ENCODE measurements at places on chromosomes 16 and 17.
A peak's percentile ranks its signal among the peaks of the same experiment; 100 is the strongest.

- no peaks in the 10 kb centered on the region for H3K36me3 ChIP-seq
- H3K4me1 ChIP-seq, result peaks cover 11% of the 10 kb centered on the region
- no peak for DNase-seq
- no peak overlapping the region for H3K4me3 ChIP-seq
Observed at GRCh38 chr16:67713647-67714273, 5.4 kb downstream of the GFOD2 start.

GRCh38 chr17:62965174-62965685 is 805 bp upstream of the TANC2 start:
- no peaks in the 10 kb centered on the region for H3K36me3 ChIP-seq
- H3K27ac ChIP-seq, result peak overlapping the region; percentile 87
- H3K4me3 ChIP-seq, result peak overlapping the region; percentile 73
- H3K27me3 ChIP-seq, result no peaks in the 10 kb centered on the region
- no peak for DNase-seq

GRCh38 chr17:50621574-50622031 is 13.1 kb upstream of the ABCC3 start:
- no peaks in the 10 kb centered on the region for H3K36me3 ChIP-seq
- peaks cover 6% of the 10 kb centered on the region for H3K4me1 ChIP-seq
- H3K27me3 ChIP-seq, result peaks cover 55% of the 10 kb centered on the region
- no peak overlapping the region for H3K4me3 ChIP-seq
- no peak overlapping the region for H3K27ac ChIP-seq

GRCh38 chr16:67865318-67865717 is 7.5 kb upstream of the EDC4 start:
- H3K4me3 ChIP-seq, result no peak overlapping the region
- H3K27ac ChIP-seq, result no peak overlapping the region
- no peaks in the 10 kb centered on the region for H3K4me1 ChIP-seq

DNA sequence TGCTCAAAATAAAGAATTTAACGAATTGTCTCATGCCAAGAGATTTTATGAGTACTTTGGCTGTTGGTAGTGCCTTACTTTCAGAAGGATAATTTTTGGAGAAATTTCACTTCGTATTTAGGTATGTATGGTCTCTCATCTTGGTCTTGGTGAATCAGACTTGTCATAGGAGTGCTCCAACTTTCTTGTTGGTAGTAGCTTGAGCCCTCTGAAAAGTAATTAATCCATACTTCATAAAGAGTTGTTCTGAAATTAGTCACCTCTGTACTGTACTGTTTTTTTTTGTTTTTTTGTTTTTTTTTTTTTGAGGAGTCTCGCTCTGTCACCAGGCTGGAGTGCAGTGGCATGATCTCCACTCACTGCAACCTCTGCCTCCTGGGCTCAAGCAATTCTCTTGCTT is 11.6 kb downstream of the ZNRF1 start:
- no peak overlapping the region for H3K27ac ChIP-seq
- no peaks in the 10 kb centered on the region for H3K36me3 ChIP-seq
- H3K4me3 ChIP-seq, result no peak overlapping the region
- no peak for DNase-seq
- H3K27me3 ChIP-seq, result no peaks in the 10 kb centered on the region

GRCh38 chr17:66351033-66351432 is 48.6 kb downstream of the PRKCA start:
- DNase-seq, result no peak
- no peaks in the 10 kb centered on the region for H3K4me1 ChIP-seq
- no peak overlapping the region for H3K27ac ChIP-seq
- no peaks in the 10 kb centered on the region for H3K27me3 ChIP-seq

All from T-cell (primary cell).